ENCODE measurements at places on chromosomes 5 and 9.

DNA sequence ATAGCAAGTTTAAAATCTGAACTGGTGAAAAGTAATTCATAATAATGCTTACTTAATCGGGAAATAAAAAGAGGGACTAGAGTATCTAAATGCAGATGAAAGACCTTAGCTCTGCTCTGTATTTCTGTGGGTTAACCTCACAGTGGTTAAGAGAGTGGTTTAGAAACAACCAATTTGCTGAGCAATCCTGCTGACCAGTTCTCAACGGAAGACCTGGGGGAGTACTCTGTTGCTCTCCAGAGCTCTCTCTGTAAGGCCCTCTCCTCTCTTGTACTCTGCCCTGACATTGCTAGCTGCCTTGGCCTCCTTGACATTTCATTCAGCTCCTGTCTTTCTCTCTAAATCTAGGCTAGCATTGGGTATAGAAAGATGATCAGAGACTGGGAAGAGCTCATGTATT, 1186.6 kb upstream of the SEMA6A start:
- peak; percentile 86 for DNase-seq

DNA sequence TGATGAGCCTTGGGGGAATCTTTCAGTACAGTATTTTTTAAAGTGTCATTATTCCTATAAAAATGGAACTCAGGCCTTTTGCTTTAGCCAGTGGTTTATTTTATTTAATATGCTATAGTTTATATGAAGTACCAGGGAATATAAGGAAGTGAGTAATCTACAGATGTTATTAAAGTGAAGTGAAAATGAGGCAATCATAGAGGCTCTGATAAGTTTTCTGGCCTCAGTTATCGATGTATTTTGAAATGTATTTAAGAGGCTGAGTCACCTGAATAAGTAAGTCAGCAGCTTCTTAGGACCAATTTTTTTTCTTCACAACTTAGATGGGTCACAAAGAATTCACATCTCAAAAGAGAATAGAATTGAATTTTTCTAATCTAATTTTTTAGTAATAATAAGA, 829.0 kb downstream of the DNAH5 start:
- no peak for DNase-seq

- DNase-seq = peak; percentile 88
Measured at GRCh38 chr5:1523793-1524480, at the start of gene LPCAT1. TSS of gene LPCAT1 (minus strand) at chr5:1523960. CDS start at chr5:1523844, 116 bp downstream.

DNA sequence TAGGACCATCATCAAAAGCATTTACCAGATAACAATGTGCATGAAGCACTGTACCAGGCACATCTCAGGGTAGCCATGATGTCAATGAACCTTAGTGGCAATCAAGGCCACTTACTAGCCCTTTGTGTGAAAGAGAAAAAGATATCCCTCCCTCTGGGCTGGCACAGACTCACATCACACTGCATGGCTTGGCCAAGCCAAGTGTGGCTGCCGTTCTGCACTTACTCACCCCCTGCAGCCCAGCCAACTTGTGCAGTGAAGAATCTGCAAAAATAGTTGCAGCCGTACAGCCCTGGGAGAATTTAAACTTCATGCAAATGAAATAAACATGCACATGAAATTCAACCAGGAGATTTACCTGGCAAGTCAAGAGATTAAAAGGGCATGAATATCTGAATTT, 333.5 kb downstream of the DEPDC1B start:
- no peak for DNase-seq

GRCh38 chr9:93033531-93033930, 25.0 kb upstream of the SUSD3 start:
- peak; percentile 49 for DNase-seq

DNA sequence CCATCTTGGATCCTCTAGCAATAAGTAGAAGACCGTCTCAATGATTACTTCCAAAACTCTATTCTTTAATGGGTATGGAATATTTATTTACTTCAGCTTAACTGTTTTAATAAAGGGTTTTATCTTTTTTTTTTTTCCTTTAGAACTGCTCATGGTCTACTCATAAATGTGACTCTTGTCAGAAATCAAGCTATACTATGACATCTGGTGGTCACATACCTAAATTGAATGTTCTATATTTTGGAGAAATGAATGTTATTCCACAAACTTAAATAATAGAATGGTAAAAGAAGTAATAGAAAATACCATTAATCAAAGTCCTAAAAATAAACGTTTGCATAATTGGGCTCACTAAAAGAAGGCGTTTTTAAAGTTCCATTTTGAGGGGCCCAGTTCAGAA, 131.2 kb upstream of the PLCXD3 start:
- no peak for DNase-seq

DNA sequence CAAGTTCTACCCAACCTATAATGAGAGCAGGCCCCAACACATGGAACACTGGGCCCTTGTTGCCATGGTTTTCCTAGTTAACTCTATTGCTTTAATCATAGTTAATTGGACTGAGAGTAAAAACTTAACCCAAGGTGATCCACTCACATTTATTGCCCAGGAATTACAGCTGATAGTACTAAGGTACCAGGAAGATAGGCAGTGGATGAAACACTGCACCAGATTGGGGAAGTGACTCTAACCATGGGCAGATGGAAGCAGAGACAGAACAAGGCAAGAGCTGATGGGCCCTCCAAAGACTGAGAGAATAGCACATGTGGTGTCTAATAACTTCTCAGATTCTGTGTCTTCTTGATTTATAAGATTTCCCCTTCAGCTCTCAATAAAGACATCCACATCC, 145.7 kb upstream of the TRIM32 start:
- DNase-seq = peak; percentile 1

DNA sequence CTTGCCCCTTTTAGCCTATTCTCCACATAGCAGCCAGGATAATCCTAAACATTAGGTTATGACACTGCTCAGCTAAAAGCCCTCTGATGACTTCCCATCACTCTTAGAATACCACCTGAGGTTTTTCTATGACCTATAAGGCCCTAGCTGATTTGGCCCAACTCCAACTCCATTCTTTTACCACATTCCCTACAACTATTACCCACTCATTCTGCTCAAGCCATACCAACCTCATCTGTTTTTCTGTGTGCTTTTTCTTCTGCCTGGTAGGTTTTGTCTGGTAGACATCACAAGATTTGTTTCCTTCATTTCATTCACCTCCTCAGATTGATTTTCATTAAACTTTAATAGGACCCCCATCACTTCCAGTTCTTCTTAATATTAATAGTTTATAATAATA, 12.5 kb upstream of the FCHO2 start:
- no peak for DNase-seq

DNA sequence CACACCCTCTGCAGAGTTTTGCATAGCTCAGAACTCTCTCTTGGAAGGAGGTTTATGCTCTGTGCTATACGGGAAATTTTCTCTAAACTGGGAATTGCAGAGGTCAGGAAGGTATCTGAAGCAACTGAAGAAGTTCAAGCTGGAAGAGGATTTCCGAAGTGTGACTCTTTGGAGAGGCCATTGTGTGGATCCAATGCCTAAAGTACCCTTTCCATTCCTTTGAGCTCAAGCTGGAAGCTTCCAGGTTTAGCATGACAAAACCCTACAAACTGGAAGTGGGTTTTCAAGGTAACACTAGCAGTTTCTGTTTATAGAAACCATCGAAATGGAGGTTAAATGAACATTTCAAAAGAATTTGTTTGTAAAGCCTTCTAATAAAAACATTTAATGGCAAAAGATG, 187.1 kb downstream of the CFAP90 start:
- DNase-seq = no peak

- no peak for DNase-seq
Measured at GRCh38 chr5:164741376-164741775, 1236.0 kb downstream of the MAT2B start.

DNA sequence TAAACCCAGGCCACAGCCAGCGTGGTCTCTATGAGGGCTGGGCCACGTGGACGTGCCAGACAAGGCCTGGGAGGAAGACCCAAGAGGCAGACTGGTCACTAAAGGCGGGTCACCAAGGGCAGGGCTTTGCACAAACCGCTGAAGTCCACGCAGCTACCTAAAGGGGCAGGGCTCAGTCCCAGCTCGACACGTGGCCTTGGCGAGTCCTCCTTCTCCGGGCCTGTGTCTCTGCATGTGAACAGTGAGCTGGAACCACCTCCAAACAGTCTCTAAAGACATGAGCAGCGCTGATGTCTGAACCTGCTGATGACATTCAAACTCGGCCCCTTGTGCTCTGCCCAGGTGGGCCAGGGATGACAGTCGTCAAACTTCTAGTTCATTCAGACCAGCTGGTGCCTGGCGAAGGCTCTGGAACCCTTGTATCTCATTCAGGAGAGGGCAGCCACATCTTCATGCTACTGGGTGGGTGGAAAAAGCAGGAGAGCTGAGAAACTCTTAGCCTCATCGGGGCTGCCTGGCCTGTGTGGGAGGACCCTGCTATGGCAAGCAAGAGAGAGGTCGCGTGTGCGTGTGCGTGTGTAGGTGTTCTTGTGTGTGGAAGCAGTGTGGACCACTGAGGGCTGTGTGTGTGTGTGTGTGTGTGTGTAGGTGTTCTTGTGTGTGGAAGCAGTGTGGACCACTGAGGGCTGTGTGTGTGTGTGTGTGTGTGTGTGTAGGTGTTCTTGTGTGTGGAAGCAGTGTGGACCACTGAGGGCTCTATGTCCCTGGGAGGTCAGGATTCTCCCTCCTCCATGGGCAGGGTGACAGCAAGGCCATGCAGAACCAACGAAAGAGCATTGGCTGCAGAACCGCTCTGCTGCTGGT, 14.1 kb upstream of the SLC25A51 start:
- no peak for DNase-seq

- peak; percentile 29 for DNase-seq
Measured at GRCh38 chr5:107359033-107359915, 311.5 kb downstream of the EFNA5 start.

GRCh38 chr9:83154087-83154736, 91.3 kb upstream of the RASEF start:
- no peak for DNase-seq

DNA sequence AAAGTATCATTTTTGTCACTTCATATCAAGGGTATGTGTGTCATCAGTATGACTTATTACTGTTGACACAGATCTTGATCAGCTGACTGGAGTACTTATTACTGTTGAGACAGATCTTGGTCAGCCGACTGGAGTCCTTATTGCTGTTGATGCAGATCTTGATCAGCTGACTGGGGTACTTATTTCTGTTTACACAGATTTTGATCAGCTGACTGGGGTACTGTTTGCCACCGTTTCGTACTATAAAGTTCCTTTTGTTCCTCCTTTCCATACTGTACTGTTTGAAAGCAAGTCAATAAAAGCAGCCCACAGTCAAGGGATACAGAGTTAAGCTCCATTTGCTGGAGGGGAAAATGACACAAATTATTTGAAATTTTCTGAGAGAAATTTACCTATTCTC, 347.3 kb downstream of the CDH12 start:
- no peak for DNase-seq

DNA sequence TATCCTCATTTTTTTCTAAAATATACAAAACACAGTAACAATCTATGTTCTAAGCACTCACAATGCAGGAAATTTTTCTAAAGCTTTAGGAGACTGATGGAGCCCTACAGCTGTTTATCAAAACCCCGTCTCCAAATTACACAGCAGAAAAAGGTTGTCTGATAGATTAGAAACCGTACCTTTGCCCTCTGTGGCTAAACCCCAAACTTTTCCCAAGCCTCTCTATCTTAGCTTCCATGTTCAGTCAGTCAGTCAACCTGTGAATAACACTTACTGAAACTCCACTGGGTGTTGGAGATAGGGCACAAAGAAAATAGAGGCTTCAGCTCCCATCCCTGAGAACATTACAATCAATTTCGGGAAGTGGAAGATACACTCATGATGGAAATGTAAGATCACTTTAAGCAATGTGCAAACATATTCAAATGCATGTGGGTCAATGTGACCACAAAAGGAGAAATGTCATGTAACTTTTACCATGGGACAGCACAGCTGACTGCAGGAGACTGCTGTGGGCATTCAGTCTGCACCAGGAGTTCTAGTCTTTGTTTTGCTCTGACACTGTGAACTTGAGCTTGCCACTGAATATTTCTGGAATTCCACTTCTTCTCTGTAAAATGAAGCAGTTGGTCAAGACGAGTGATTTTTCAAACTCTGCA, 279.5 kb upstream of the PIK3R1 start:
- no peak for DNase-seq

DNA sequence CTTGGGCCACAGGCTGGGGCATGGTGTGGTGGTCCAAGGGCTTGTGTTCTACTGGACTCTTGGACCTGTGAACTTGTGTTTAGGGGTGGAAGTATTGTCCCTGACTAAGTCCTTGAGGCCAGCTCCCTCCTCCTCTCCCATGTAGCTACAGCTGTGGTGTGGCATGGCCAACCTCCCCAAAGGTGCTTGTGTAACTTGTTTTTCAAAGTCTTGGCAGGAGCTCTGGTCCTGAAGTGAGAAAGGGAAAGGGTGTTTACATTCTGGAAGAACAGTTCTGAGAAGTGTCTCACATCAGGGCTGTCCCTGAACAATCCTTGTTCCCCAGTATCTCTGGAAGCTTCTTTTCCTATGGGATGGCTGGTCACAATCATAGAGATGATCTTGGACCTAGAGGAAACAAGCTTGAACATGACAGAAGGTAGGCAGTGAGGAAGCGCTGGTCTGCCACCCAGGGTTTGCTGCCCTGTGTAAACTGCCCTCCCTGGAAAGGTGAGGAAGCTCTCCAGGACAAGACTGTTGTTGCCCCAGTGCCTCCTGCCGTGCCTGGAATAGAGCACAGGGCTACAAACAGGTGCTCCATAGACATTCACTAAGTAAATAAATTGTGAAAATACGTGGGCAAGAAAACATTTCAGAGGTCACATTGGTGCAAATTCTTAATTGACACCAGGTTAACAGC, 64.6 kb upstream of the KLF9 start:
- DNase-seq = no peak

DNA sequence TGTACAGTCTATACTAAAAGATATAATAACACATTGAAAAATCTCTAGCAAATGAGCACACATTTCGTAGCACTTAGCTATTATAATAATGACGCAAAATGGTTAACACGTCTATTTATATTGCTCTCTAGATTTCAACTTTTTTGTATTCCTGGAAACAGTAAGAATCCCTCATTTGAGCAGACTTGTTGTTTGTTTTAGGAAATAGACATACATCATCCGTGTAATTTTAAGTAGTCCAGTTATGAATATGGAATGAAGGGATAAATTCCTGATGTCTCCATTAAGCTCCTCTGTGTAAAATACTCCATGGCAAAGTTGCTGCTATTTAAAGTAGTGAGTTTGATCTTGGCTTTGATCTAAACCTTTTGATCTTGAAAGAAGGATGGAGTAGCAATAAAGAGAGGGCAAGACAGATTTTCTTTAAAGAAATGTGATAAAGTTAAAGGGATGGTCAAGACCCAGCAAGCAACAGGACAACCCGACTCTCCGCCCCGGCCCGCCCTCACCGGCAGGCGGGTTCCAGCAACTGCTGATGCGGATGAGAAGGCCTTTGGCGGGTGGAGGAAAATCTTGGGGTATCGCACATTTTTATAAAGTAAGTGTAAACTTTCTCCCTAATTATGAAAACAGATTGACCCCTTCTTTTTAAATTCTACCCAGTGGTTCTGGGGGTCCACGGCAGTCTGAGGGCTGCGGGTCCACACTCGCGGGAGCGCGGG, 277.4 kb downstream of the AOPEP start:
- peak; percentile 31 for DNase-seq

GRCh38 chr5:42597318-42597937, 159.2 kb upstream of the CCDC152 start:
- DNase-seq = no peak
